ENCODE measurements at places on chromosomes 1 and 21.
A peak's percentile ranks its signal among the peaks of the same experiment; 100 is the strongest.

DNA sequence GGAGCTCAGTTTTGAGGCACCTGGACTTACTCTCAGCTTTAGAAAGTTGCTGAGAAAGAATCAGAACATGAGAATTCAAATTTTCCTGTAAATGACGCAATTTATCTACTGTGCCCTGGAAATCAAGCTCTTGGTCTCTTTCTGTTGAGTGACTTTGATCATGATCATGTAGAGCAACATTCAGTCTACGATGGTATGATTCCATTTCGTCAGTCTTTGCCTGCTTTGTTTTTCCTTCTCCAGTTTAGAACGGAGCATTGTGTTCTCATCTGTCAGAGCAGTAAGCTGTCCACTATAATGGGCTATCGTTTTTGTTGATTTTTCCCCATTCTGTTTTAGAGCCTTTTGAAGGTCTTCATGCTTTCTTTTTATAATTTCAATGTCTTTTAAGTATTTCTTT, 20.7 kb downstream of the SFT2D2 start:
- no peak for DNase-seq

DNA sequence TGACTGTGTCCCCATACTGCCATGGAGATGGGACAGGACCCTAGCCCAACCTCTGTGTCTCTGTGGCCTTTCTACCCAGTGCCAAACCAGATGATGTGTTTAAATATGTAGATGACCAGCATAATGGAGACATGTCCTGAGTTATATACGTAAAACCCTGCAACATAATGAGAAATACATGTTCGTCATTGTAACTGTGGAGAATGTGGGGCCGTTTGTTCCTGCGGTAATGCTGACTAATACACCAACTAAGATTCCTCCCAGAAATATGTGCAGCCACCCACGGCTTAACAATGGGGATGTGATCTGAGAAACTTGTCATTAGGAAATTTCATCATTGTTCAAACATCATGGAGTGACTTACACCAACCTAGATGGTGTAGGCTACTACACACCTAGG, 71.7 kb upstream of the SIM2 start:
- DNase-seq, result no peak

- DNase-seq, result no peak
These were observed 60.3 kb downstream of the XCL2 start for GRCh38 chr1:168483539-168483938.

DNA sequence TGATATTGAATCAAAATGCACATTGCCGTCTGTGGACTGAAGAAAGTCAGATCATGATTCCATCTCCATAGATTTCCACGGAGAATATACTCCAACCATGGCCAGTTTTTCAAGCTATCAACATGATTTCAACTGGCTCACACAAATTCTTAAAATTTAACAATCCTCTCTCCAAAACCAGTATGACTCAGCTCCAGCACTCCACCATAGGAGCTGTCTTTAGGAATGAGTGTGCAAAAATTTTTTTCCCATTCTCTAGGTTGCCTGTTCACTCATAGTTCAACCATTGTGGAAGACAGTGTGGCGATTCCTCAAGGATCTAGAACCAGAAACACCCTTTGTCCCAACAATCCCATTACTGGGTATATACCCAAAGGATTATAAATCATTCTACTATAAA, 40.8 kb downstream of the RGL1 start:
- DNase-seq, result no peak

GRCh38 chr1:90340606-90341005, 345.7 kb downstream of the ZNF326 start:
- DNase-seq, result peak; percentile 6
